ENCODE measurements at places on chromosomes 2 and 18. TPM values are rescaled to one million over a fixed set of nuclear protein-coding genes. Genes with fewer than 3 reads are reported as not detected.

The DYNAP gene
- not detected for polyA plus RNA-seq

The LHCGR gene
- polyA plus RNA-seq = not detected

The GALNT14 gene
- polyA plus RNA-seq = not detected

The FAP gene
- 3.9 TPM for polyA plus RNA-seq

The RALB gene
- 57.7 TPM for polyA plus RNA-seq

The LBX2 gene
- polyA plus RNA-seq = not detected

The LIMS3 gene
- polyA plus RNA-seq = not detected

The STAT1 gene
- polyA plus RNA-seq = 18.4 TPM

The HTR2B gene
- polyA plus RNA-seq = 0.34 TPM

The HOXD10 gene
- not detected for polyA plus RNA-seq

The GPAT2 gene
- not detected for polyA plus RNA-seq

The CD8B2 gene
- not detected for polyA plus RNA-seq

The PSMA8 gene
- 1.5 TPM for polyA plus RNA-seq

The SLC9A4 gene
- polyA plus RNA-seq = 0.15 TPM

The CNDP1 gene
- 2.3 TPM for polyA plus RNA-seq

The C18orf54 gene
- 1.4 TPM for polyA plus RNA-seq

The FAM237A gene
- polyA plus RNA-seq = 7.1 TPM

The ICA1L gene
- polyA plus RNA-seq = 10.4 TPM

The NT5DC4 gene
- polyA plus RNA-seq = not detected

The STARD6 gene
- not detected for polyA plus RNA-seq

The LYG2 gene
- polyA plus RNA-seq = 0.39 TPM

The DCDC2C gene
- polyA plus RNA-seq = not detected

The CYS1 gene
- polyA plus RNA-seq = 0.22 TPM

The SERPINB2 gene
- polyA plus RNA-seq = not detected

The MC5R gene
- polyA plus RNA-seq = not detected

The CROCC2 gene
- polyA plus RNA-seq = not detected

The MOB4 gene
- 80.6 TPM for polyA plus RNA-seq

The GRHL1 gene
- 0.88 TPM for polyA plus RNA-seq

The COA5 gene
- 85.4 TPM for polyA plus RNA-seq

The ALPG gene
- not detected for polyA plus RNA-seq

Measured in Purkinje cell (primary cell).